D341Med (cell line): ENCODE measurements at places on chromosomes 16 and 17.

- peak; percentile 76 for DNase-seq
Observed at GRCh38 chr17:3935140-3935542, 18.9 kb upstream of the P2RX1 start.

DNA sequence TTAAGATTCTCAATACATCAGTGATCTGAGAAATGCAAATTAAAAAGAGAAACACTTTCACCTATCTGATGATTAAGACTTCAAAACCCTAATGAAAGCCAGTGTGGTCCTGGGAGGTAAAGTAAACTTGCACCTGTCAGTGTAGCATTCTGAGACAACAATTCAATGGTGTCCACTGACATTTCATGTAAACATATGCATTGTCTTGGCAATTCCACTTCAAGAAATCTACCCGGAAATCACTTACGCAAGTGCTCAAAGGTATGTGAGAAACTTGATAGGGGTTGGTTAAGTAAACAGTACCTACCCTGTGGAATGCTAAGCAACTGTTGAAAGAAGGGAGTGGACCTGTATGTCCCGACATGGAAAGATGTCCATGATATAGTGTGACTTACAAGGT lies 2.1 kb downstream of the ST6GALNAC1 start:
- DNase-seq, result no peak

DNA sequence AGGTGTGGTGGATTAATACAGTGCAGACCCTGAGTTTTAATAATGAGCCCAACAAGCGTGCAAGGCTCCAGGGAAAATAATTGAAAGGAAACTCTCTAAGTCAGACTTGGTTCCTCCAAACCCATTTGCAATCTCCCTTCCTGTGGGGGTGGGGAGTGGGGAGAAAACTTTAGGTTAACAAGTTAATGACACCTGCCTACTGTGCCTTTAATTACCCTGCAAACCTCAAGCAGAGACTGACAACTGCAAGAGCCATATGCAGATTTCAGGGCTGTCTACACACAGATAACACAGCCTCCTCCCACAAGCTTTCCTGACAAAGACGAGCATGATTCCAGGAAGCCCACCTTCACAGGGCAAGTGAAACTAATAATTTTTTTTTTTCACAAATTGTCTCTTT lies 359.3 kb downstream of the HS3ST4 start:
- no peak for DNase-seq

- DNase-seq, result peak; percentile 38
Observed at GRCh38 chr16:24255456-24256371, at the start of gene CACNG3. CACNG3 (plus strand) TSS chr16:24256335; CDS start chr16:24256755, 420 bp downstream.

GRCh38 chr17:45341533-45342158 lies 24.8 kb upstream of the MAP3K14 start:
- DNase-seq, result peak; percentile 47
